ENCODE measurements at places on chromosomes 2 and 18.

DNA sequence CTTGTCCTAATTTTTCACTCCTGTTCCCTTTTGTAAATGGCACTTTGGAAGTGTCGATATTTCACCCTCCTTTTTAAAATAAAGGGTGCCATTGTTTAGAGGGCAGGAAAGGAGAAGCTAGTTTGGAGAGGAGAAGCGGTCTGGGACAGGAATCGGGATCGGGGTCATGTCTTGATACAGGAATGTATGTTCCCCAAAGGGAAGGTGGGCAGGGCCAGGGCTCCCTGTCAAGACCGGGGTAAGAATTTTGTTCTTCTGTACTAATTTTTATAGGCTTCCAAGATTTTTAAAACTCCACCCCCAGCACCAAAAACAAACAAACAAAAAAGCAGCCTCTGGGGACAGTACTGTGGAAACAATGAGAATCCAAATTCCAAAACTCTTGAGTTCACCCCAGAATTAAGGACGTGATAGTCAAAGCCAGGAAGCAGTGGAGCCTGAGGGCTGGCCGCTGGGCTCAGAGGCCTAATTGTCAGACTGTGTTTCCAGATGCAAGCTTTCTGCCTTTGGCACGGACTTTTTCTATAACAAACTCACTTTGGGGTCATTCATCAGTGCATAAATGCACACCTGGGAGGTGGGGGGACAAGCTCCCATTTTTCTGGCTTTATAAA is 250.4 kb upstream of the SIX2 start:
- no peak for DNase-seq

DNA sequence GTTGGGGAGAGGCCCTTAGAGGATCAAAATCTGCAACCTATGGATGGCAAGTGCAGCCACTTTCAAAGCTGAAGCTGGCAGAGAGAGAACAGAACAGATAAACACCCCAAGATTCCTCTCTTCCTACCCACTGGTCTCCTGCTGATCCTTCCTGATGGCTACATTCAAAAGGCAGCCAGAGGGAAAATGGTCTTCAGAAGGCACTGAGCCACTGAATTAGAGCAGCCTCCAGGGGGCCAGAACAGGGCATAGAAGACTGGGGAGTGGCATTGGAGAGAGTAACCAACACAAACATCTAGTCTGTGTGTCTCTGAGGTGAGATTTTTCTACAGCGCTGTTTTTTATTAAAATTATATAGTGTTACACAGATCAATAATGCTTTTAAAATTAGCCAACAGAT is 432.6 kb downstream of the PARD3B start:
- DNase-seq, result no peak

DNA sequence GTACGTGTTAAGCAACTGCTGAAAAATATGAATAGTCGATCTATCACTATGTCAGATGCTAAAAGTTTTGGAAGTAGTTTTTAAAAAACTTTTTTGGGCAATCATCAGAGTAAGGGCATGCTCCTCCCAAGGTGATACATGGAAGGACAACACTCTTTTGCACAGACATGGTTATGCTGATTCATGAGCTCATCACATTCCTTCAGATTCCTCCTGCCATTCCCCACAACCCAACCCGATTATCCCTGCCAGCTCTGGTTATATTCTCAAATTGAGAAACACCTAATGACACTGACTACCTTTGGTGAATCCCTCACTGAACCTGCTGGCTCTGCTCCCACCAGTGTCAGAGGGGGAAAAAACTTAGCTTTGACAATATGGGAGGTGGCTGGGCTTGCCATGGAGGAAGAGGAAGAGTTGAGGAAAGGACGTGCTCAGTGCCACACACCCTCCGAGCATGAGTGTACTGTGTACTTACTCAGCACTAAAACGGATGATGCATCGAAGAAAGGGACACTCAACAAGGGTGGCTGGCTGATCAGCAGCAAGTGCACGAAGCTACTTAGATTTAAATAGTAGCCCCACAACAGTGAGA is 83.9 kb upstream of the RNU4ATAC start:
- no peak for DNase-seq

DNA sequence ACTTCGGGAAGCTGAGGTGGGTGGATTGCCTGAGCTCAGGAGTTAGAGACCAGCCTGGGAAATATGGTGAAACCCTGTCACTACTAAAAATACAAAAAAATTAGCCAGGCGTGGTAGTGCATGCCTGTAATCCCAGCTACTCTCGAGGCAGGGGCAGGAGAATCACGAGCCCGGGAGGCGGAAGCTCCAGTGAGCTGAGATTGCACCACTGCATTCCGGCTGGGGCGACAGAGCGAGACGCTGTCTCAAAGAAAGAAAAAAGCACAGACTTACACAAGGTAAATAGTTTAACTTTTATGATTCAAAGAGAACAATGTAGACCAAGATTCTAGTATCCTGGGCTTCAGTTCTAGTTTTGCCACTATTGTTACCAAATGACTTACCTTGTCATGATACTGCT is 37.4 kb downstream of the NCKAP1 start:
- no peak for DNase-seq

All from D341Med (cell line).